ENCODE measurements at places on chromosomes 13 and 19.

- DNase-seq = no peak
Measured at GRCh38 chr19:43759515-43759914, 4.8 kb upstream of the SMG9 start.

DNA sequence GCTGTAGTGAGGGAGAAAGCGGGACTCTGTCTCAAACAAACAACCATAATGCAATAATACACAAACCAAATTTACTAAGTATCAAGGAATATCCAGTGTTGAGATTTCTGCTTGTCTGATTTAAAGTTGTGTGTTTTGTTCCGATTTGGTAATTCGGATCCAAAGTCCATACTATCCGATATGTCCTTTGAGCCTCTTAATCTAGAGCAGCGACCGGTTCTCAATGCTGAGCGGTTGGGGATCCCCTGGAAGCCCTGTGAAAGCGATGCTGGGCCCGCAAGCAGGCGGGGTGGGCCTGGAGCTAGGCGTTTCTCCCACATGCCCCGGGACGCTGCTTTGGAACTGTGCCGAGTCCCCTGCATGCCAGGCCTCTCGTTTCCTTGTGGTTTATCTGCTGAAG is 20.2 kb downstream of the C19orf44 start:
- no peak for DNase-seq

GRCh38 chr13:95254339-95254738 is 46.9 kb downstream of the ABCC4 start:
- no peak for DNase-seq

GRCh38 chr19:33393286-33394005 is 19.9 kb downstream of the CEBPG start:
- no peak for DNase-seq

DNA sequence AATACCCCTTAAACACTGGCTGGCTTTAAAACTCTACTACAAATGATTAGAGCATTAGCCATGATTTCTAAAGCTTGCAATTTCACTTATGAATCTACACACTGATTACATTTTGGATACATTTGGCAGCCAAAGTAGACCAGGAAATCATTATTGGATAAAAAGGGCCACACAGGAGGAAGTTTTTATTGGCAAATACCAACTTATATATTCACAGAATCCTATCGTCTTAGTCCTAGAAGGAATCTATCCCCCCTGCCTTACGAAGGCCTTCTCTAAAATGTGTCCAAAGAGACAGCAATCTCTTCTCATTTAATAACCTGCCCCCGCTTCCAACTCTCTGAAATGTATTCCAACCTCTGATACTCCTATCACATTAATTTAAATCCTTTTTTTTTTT is 52.5 kb downstream of the KLF5 start:
- DNase-seq = no peak

GRCh38 chr19:6772028-6772865 is at the start of gene VAV1:
TSS of gene VAV1 (plus strand) at chr19:6772708. CDS start at chr19:6772808, 100 bp downstream.
- DNase-seq = peak; percentile 88

GRCh38 chr19:50790922-50791467 is 780 bp downstream of the ACP4 start:
- DNase-seq = no peak

- DNase-seq = no peak
Measured at GRCh38 chr13:80562433-80563156, 221.7 kb upstream of the SPRY2 start.

GRCh38 chr19:48239582-48240141 is 16.1 kb downstream of the CARD8 start:
- DNase-seq = no peak

- no peak for DNase-seq
Measured at GRCh38 chr13:98548230-98548629, 28.7 kb downstream of the STK24 start.

- DNase-seq = no peak
Measured at GRCh38 chr13:112803422-112803821, 113.6 kb downstream of the ATP11A start.

DNA sequence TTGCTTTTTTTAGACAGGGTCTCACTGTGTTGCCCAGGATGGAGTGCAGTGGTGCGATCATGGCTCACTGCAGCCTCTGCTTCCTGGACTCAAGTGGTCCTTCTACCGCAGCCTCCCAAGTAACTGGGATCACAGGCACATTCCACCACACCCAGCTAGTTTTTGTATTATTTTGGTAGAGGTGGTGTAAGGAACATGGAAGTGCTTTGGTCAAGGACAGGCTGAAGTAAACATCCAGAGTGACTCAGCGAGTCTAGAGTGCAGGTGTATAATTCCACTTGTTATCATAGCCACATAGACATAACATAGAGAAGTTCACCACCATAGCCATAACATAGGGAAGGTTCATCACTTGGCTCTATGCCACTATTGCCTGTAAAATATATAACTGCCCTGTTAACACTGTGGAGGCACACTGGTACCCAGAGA is 98.6 kb downstream of the RBM26 start:
- DNase-seq = no peak

- no peak for DNase-seq
Measured at GRCh38 chr13:30529085-30529834, 63.5 kb upstream of the HMGB1 start.

DNA sequence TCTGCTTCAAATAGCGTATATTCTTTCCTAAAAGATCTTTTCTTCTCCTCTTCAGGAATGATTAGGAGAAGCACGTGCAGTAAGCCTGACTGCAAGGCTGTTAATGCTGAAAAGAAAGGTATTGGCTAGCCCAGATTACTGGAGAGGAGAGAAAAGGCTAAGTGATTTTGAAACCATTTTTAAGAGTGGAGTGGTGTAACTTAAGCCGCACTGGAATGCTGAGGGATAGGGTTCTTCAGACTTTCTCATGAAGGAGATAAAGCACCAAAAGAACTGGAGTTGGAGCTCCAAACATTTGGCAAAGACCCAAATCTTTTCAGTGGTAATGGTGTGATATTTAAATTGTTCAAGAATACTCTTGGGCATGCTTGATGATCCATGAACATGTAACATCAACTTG is 388.3 kb downstream of the COG6 start:
- DNase-seq = no peak

- DNase-seq = no peak
Measured at GRCh38 chr19:38878575-38879399, 712 bp upstream of the RINL start.

DNA sequence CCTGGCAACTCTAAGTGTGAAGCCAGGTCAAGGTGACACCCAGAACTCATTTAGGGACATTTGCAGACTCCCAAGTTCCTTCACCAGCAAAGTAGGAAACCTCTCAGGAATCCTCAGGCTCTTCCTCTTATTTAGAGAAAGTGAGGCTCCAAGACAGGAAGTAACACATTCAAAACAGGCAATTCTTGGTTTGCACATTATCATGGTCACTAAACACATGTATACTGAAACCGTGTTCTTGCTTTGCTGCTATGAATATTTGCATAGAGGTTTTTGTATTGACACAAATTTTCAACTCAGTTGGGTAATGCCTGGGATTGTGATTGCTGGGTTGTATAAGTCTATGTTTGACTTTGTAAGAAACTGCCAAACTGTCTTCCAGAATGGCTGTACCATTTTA is 13.2 kb upstream of the URI1 start:
- no peak for DNase-seq

GRCh38 chr19:39749981-39750380 is 12.2 kb upstream of the CLC start:
- no peak for DNase-seq

- no peak for DNase-seq
Measured at GRCh38 chr19:5062799-5063198, 93.9 kb downstream of the KDM4B start.

- no peak for DNase-seq
Measured at GRCh38 chr13:91745967-91746366, 347.5 kb downstream of the GPC5 start.

DNA sequence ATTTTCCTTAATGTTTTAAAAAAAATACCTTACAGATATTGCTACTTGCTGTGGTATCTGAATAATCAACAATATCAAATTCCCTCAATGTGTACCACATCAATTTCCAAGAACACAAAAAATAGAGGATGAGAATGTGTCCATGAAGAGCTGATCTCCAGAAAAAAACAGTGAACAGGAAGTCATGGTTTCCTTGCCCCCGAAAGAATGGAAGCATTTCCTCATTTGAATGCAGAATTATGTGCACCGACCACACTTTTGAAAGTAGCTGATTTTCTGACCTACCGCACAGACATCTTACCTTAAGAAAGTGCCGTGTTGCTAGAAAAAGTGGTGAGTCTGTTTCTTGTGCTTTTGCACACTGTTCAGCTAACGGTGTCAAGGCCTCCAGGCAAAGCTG is 13.4 kb upstream of the EEF1AKMT1 start:
- DNase-seq = no peak

DNA sequence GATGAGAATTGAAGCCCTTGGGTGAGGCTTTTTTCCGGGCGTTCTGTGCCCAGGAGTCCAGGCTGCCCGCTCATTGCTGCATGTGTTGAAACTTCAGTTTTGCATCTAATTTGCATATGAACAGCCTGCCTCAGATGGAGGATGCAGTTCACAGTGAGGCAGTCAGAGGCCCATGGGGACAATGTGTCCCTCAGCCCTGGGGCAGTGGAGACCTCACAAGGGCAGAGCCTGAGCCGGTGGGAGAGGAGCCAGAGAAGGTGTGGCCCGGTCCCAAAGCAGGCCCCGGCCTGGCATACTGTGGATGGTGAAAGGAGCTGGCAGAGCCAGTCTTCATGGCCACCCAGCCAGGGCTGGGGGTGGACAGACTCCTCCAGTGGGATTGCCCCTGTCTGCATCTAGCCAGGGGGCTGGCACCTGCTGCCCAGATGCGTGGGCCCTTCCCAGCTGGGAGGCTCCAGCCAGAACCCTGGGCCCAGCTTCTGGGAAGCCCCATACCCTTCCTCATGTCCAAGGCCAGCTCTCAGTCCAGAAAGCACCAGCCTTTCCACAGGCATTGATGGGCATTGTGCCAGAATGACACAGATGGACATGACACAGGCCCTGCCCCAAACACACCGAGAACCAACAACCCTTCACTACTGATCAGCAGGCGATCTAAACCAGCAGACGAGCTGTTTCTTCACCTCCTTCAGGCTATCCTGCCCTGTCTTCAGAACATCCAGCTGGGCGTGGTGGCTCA is 32.9 kb upstream of the KCTD15 start:
- DNase-seq = no peak

All from CD8-positive, alpha-beta memory T cell (primary cell).